ENCODE measurements at places on chromosomes 4 and X.

DNA sequence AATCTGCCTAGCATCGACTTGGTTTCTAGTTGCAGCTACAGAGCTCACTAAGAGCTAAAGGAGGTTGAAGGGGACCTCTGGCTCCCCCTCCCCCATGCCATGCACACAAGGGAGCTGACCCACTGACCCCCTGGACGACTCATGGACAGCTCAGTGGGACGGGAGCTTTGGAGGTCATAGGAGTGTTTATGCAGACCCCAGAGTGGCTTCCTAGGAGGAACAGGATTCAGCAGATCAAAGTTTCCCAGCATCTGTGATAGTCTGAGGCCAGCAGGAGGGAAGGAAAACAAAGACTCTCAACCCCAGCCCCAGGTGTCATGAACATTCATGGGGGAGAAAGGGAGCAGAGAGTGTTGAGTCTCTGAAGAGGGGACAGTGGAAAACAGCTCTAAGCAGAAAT, 104.4 kb downstream of the ARSF start:
- DNase-seq, result no peak

DNA sequence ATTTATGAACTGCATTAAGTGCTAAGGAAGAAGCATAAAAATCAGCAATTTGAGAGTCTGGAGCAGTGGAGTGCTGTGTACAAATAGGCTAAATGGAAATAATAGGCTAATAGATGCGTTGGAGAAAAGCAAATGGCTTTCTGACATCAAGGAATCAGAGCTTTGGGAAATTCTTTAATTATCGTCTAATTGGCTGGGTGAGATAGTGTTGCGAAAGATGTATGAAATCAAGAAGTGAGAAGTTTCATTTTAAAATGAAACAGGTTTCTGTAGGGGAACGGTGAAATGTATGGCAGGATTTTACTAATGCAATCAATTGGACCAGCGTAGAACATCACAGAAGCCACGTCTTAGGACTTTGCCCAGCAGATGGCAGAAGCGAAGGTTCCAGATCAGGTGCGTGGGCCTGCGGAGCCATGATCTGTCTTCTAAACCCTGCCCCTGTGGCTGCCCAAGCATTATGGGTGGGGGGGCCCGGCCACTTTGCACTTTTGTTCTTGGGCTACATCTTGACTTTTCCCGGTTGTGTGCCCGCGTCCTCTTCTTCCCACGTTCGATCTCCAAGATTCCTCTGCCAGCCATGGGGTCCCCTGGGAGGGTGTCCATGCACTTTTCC, 118.5 kb upstream of the SHISA3 start:
- no peak for DNase-seq

GRCh38 chr4:79763486-79764075, 309.4 kb downstream of the ANTXR2 start:
- no peak for DNase-seq

- no peak for DNase-seq
Observed at GRCh38 chr4:98873059-98873458, 55.9 kb downstream of the EIF4E start.

DNA sequence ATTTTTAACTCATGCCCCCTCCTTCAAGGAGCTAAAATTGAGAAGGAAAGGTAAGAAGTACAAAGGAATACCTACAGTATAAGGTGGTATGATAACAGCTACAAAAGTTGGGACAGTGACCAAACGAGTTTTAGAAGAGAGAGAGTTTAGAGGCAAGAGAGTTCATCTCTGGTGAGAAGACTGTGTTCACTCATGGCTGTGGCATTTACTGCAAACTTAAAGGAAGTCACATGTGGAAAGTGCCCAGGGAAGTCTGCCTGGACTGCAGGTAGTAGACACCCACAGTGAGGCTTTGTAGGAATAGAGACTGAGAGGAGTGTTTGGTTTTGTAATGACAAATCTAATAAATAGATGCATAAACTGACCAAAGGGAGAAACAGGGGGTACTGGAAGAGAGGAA, 493.5 kb downstream of the IL15 start:
- DNase-seq, result no peak

DNA sequence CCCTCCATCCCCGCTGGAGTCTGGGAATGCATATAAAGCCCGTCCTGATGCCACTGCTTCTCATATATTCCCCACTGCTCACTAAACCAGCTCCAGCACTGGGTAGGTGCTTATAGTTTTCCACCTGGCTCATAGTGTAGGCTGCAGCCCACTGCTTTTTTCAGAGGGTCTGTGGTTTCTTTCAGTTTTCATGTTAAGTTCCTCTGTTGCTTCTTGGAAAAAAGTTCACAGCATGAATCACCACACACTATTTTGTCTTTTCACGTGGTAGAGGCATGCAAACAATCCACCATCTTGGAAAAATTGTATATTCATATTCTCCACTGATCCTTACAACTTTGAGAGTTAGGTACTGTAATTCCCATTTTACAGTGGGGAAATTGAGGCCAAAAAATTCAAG, 39.4 kb downstream of the DCLK2 start:
- no peak for DNase-seq

- no peak for DNase-seq
Observed at GRCh38 chr4:22416403-22416802, 99.5 kb downstream of the ADGRA3 start.

DNA sequence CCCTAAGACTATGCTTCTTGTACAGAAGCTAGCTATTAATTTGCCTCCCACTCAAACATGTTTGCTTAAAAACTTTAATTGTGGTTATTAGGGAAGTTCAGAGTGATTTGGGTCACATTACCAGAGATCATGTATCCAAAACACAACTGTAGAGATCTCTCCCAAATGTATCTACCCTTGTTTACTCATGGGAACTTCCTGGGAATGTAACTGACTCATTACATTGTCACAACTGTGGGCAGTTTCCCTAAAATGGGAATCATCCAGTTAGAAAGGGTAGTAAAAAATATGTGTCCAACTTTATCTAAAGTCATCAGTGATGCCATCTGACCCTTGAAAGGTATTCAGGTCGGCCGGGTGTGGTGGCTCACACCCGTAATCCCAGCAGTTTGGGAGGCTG, 40.3 kb upstream of the GLRA3 start:
- no peak for DNase-seq

DNA sequence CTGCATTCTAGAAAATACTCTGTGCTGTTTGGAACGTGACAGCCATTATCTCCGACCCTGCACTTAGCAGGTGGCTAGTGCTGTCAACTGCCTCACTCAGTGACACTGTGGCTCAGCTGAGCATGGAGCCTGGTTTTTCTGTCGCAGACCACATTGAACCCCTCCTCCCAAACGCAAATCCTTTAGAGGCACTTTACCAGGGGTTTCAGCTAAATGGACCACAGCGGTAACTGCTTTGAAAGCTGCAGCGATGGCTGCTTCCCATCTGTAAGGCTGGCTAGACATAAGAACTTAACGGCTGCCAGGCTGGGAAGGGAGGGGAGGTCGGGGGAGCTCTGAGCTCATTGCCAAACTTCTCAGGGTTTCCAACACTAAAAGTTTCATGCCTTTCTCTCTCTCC, 8.1 kb downstream of the SLC34A2 start:
- DNase-seq, result no peak

DNA sequence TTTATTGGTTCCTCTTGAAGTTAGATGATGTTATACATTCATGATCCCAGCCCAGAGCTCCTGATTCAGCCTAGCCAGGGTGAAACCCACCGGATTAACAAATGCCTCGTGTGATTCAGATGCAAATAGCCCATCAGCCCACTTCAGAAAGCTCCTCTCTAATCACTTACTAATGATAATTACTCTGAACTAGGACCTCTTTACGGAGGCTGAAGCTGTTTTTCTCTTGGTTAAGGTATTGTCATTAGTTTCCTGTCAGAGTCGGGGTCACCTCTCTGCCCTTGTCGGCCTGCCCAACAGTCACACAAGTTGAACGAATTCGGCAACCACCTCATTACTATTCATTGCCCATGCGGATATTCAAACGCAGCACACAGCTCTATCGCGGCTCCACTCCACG, 36.6 kb downstream of the ZFP42 start:
- no peak for DNase-seq

DNA sequence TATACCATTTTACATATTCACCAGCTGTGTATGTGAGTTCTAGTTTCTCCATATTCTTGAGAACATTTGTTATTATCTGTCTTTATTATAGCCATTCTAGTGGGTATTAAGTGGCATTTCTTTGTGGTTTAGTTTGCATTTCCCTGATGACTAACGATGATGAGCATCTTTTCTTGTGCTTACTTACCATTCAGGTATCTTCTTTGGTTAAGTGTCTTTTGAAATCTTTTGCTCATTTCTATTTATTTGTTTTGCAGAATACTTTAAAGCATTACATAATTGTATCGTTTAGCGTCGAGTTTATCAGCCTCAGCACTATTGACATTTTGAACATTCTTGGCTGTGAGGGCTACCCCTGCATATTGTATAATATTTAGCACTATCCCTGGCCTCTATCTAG, 85.4 kb downstream of the FRMPD4 start:
- no peak for DNase-seq

DNA sequence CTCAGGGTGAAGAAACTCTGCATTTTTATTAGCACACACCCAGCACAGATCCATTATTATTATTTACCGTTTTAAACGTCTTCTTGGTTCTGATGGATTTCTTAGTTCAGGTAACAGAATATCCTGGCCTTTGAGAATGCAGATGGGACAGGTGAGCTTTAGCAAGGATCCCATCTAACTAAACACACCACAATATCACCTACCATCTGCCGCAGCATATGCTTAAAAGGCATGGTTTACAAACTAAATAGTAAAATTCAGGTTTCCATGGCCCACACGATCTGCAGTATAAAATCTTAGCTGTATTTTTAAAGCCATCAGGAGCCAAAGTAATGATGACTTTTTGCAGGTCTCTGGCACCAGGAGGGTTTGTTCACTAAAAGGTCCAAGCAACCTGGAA, 31.7 kb upstream of the GATB start:
- no peak for DNase-seq

GRCh38 chr4:186942758-186943377, 219.2 kb upstream of the FAT1 start:
- no peak for DNase-seq

GRCh38 chr4:120158046-120158445, 91.4 kb upstream of the MAD2L1 start:
- DNase-seq, result no peak

DNA sequence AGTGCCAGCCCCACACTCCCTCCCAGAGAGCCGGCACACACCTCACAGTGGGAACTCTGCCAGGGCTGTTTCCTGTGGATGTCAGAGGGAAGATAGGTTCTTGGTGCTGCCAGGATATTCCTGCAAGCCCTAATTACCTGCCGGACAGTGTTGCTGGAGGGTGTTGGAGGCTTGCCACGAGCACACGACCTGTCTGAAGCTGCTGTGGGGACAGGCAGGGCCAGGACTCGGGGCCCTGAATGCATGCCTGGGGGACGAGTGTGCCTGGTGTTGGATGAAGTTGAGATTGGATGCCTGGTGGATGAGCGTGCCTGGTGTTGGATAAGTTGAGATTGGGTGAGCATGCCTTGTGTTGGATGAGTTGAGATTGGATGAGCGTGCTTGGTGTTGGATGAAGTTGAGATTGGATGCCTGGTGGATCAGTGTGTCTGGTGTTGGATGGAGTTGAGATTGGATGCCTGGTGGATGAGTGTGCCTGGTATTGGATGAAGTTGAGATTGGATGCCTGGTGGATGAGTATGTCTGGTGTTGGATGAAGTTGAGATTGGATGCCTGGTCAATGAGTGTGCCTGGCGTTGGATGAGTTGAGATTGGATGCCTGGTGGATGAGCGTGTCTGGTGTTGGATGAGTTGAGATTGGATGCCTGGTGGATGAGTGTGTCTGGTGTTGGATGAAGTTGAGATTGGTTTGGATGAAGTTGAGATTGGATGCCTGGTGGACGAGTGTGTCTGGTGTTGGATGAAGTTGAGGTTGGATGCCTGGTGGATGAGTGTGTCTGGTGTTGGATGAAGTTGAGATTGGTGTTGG, 23.2 kb upstream of the UVSSA start:
- no peak for DNase-seq

GRCh38 chr4:114684462-114684861, 85.9 kb downstream of the UGT8 start:
- DNase-seq, result no peak

GRCh38 chr4:114606245-114606644, 7.6 kb downstream of the UGT8 start:
- no peak for DNase-seq

DNA sequence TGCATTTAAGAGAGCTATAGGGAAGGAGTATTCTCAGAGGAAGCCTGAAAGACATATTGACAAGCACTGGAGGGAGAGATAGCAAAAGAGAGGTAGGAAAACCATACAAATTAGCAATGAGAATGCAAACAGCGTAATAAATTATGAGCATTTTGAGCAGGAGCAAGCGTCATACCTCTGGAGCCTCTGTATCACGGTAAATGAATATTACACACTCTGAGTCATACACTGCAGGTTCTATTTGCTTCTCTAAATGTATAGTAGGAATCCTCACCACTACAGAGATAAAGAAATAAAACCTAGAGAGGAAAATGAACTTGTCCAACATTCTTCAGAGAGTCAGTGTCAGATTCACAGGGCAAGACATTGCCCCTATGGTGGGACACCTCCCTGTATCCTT, 46.4 kb upstream of the GABRE start:
- no peak for DNase-seq

GRCh38 chrX:36445566-36445965, 526.0 kb downstream of the CFAP47 start:
- no peak for DNase-seq

DNA sequence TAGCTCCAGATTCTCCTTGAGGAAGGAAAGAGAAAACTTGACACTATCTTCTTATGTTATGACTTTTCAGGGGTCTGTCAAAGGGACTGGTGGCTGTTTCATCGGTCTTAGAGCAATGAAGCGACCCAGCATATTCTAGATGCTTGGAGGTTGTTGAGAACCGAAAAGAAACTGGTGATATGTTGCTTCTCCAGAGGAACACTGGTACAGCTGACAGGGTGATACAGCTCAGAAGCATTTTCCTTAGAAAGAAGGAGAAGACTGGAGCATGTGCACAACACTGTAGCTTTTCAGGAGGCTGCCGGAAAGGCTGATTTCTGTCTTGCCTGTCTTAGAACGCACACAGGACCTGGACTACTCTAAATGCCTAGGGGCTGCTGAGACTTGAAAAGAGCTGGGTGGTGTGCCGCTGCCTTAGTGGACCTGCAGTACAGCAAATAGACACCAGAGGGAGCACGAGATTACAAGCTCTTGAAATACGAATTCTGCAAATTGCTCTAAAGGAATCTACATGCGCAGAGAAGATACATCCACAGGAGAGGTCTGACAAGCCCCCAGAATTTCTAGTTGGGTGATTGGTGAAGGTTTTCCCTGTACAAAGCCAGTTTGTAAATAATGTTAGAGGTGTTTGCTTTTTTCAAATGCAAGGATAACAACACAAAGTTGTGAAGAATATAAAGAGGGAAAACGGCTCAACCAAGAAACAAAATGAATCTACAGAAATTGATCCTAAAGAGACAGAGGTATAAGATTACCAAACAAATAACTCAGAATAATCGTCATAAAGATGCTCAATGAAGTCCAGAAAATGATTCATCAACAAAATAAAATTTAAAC, 223.1 kb upstream of the DMD start:
- peak; percentile 47 for DNase-seq

GRCh38 chr4:113646442-113646822, 115.1 kb downstream of the CAMK2D start:
- no peak for DNase-seq

Data from activated CD4-positive, CD25-positive, alpha-beta regulatory T cell treated with anti-CD3 and anti-CD28 coated beads, Interleukin-2, amount 50 U/mL, for 72 hours (primary cell).